CD4-positive, alpha-beta memory T cell (primary cell): ENCODE measurements at places on chromosomes 1 and 21. TPM values are rescaled to one million over a fixed set of nuclear protein-coding genes. Genes with fewer than 3 reads are reported as not detected.

GRCh38 chr1:225454733-225455132 lies 26.9 kb upstream of the LBR start:
- H3K36me3 ChIP-seq = no peaks in the 10 kb centered on the region
- no peak overlapping the region for H3K27ac ChIP-seq
- DNase-seq = no peak
- peaks cover 6% of the 10 kb centered on the region for H3K4me1 ChIP-seq
- no peaks in the 10 kb centered on the region for H3K27me3 ChIP-seq

GRCh38 chr1:109721042-109721441 lies 9.0 kb downstream of the GSTM5 start:
- H3K27me3 ChIP-seq = no peaks in the 10 kb centered on the region
- H3K36me3 ChIP-seq = no peaks in the 10 kb centered on the region
- H3K4me1 ChIP-seq = no peaks in the 10 kb centered on the region

RBM11 gene
- 2.4 TPM for total RNA-seq

CFAP74 gene
- not detected for total RNA-seq

DNA sequence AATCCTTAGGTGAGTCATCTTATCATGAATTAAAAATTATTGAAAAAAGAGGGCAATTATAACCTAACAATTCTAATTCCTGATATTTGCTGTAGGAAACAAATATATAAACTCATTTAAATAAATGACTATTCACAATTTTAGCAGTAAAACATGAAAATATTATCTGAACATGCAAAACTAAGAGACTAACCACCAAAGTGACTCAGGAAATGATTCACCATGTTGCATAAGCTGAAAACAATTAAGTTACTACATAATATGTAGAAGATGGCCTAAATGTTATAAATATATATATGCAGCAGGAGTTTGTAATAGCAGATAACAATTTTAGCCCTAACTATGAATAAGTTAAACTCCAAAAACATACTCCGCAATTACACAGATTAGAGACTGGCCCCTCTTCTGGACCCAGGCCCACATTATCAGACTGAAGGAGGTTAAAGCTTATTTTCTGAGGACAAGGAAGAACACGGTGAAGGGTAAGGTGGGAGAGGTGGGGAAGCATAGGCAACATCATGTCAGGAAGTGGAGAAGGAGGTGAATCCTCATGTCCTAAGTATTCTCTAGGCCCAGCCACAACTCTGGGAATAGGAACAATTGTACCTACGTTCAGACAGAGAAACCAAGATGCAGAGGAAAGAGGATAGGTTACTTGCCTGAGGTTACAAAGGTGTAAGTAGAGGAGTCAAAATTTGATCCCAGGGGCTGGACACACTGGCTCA lies 15.6 kb upstream of the AIM2 start:
- DNase-seq = no peak
- H3K36me3 ChIP-seq = no peaks in the 10 kb centered on the region
- no peak overlapping the region for H3K4me3 ChIP-seq
- H3K4me1 ChIP-seq = peaks cover 7% of the 10 kb centered on the region
- H3K27me3 ChIP-seq = no peaks in the 10 kb centered on the region

DNA sequence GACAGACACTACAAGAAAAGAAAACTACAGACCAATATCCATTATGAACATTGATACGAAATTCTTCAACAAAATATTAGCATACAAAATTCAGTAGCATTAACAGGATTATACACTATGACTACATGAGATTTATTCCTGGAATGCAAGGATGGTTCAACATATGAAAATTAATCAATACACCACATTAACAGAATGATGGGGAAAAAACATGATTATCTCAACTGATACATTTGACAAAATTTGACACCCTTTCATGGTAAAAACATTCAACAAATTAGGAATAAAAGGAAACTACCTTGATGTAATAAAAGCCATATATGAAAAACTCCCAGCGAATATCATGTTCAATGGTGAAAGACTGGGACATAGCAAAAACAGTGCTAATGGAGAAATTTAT lies 31.5 kb downstream of the TRPM2 start:
- H3K36me3 ChIP-seq = no peaks in the 10 kb centered on the region
- DNase-seq = no peak
- no peak overlapping the region for H3K4me3 ChIP-seq
- no peaks in the 10 kb centered on the region for H3K4me1 ChIP-seq
- H3K27me3 ChIP-seq = no peaks in the 10 kb centered on the region

SRSF11 gene
- total RNA-seq = 359 TPM

DNA sequence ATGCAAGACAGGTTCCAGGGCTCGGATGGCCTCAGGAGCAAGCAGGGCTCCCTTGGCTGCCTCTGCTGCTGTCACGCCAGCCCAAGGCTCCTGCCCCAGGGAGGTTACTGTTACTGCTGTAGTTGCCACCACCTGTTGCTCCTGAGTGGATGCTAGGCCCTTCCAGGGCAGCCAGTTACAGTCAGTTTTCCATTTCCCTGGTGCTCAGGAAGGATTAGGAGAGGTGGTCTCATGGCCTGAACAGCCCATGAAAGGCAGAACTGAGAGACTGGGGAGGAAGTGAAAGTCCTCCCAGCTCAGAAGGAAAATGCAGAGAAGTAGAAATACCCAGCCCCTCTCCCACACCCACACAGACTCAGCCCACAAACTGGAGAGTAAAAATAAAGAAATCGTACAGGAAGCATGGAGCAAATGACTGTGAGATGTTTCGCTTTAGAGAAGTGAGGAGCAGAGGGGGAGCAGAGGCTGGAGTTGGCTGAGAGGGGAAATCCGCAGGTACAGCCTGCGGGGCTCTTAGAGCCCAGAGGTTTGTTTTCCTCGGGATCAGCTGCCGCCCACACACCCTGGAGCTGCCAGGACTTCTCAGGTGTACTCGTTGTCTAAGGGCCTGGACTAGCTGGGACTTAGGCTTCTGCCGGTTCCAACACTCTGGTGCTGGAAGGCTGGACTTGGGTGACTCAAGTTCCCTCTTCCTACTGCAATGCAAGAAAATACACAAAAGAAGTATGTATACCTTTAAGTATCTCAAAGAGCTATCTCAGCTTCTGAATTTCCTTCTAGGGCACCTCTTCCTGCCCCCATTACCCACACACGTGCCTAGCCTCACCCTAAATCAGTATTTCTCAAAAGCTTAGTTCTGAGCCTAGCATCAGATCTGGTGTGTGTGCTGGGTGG lies 2.3 kb downstream of the IL6R start:
- peak overlapping the region; percentile 68 for H3K27ac ChIP-seq
- H3K36me3 ChIP-seq = no peaks in the 10 kb centered on the region
- H3K4me1 ChIP-seq = peaks cover 77% of the 10 kb centered on the region
- peak; percentile 33 for DNase-seq
- H3K4me3 ChIP-seq = peak overlapping the region; percentile 71

GRCh38 chr1:56512724-56513494 lies 66.5 kb downstream of the PLPP3 start:
- H3K27me3 ChIP-seq = no peaks in the 10 kb centered on the region
- no peak for DNase-seq
- no peak overlapping the region for H3K27ac ChIP-seq
- H3K4me1 ChIP-seq = no peaks in the 10 kb centered on the region
- H3K36me3 ChIP-seq = no peaks in the 10 kb centered on the region
- no peak overlapping the region for H3K4me3 ChIP-seq

SSU72 gene
- 132 TPM for total RNA-seq

GRCh38 chr21:17763288-17764037 lies 55.7 kb downstream of the C21orf91 start:
- H3K36me3 ChIP-seq = no peaks in the 10 kb centered on the region
- H3K27me3 ChIP-seq = no peaks in the 10 kb centered on the region
- DNase-seq = no peak

UBL4B gene
- total RNA-seq = not detected

GRCh38 chr1:46133181-46133658 lies 791 bp upstream of the PIK3R3 start:
- H3K27me3 ChIP-seq = peaks cover 14% of the 10 kb centered on the region
- peaks cover 17% of the 10 kb centered on the region for H3K4me1 ChIP-seq
- no peak for DNase-seq
- peak overlapping the region; percentile 64 for H3K4me3 ChIP-seq

GRCh38 chr1:101410048-101410878 lies 173.4 kb downstream of the S1PR1 start:
- no peak overlapping the region for H3K4me3 ChIP-seq
- no peaks in the 10 kb centered on the region for H3K36me3 ChIP-seq
- DNase-seq = no peak
- H3K27me3 ChIP-seq = no peaks in the 10 kb centered on the region
- H3K4me1 ChIP-seq = no peaks in the 10 kb centered on the region

CFH gene
- 11.9 TPM for total RNA-seq

HNRNPCL4 gene
- total RNA-seq = not detected

CLCNKB gene
- total RNA-seq = not detected

- H3K4me1 ChIP-seq = no peaks in the 10 kb centered on the region
- no peaks in the 10 kb centered on the region for H3K27me3 ChIP-seq
- no peak overlapping the region for H3K27ac ChIP-seq
These were observed 36.3 kb downstream of the CLCA1 start for GRCh38 chr1:86504895-86505563.

SPATA17 gene
- not detected for total RNA-seq

- H3K4me3 ChIP-seq = no peak overlapping the region
- no peaks in the 10 kb centered on the region for H3K27me3 ChIP-seq
- H3K36me3 ChIP-seq = no peaks in the 10 kb centered on the region
- DNase-seq = no peak
- no peaks in the 10 kb centered on the region for H3K4me1 ChIP-seq
These were observed 28.3 kb upstream of the S100A7 start for GRCh38 chr1:153488731-153489130.

SYCP1 gene
- total RNA-seq = not detected

DNA sequence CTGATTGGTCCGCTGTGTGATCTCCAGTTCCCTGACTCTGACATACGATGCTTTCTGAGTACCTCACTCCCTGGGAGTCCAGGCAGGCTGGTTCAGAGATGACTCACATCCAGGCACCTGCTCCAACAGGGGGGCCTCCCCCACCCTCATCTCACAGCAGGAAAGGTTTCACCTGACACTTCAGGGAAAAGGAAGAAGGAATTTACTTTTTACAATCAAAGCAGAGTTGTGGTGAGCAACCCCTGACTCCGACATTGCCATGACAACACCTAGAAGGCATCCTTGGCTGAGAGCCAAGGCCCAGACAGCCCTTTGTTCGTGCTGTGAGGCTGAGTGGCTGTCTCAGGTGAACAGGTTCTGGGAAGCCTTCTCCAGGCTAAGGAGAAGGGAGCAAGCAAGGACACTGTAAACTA lies 164.6 kb upstream of the GJB5 start:
- H3K4me1 ChIP-seq = no peaks in the 10 kb centered on the region
- no peaks in the 10 kb centered on the region for H3K27me3 ChIP-seq
- H3K27ac ChIP-seq = no peak overlapping the region
- DNase-seq = no peak

TMEM61 gene
- not detected for total RNA-seq

- no peak for DNase-seq
- H3K4me1 ChIP-seq = no peaks in the 10 kb centered on the region
- no peak overlapping the region for H3K4me3 ChIP-seq
- H3K36me3 ChIP-seq = no peaks in the 10 kb centered on the region
- no peaks in the 10 kb centered on the region for H3K27me3 ChIP-seq
- H3K27ac ChIP-seq = no peak overlapping the region
These were observed 599.0 kb downstream of the KIF26B start for GRCh38 chr1:245753807-245754206.

GRCh38 chr1:117321680-117322609 lies 45.3 kb upstream of the MAN1A2 start:
- DNase-seq = no peak
- no peaks in the 10 kb centered on the region for H3K36me3 ChIP-seq
- H3K4me3 ChIP-seq = no peak overlapping the region
- H3K27ac ChIP-seq = no peak overlapping the region

GRCh38 chr1:43067233-43067745 lies 104.8 kb downstream of the EBNA1BP2 start:
- no peak overlapping the region for H3K4me3 ChIP-seq
- no peak for DNase-seq

GRCh38 chr1:113786069-113786468 lies 26.2 kb downstream of the RSBN1 start:
- peak overlapping the region; percentile 33 for H3K27ac ChIP-seq
- H3K27me3 ChIP-seq = no peaks in the 10 kb centered on the region
- H3K4me1 ChIP-seq = peaks cover 92% of the 10 kb centered on the region

- no peaks in the 10 kb centered on the region for H3K27me3 ChIP-seq
- no peak overlapping the region for H3K27ac ChIP-seq
- H3K4me1 ChIP-seq = no peaks in the 10 kb centered on the region
- H3K36me3 ChIP-seq = peaks cover 3% of the 10 kb centered on the region
These were observed 9.1 kb downstream of the IBA57 start for GRCh38 chr1:228174482-228175315.

DNA sequence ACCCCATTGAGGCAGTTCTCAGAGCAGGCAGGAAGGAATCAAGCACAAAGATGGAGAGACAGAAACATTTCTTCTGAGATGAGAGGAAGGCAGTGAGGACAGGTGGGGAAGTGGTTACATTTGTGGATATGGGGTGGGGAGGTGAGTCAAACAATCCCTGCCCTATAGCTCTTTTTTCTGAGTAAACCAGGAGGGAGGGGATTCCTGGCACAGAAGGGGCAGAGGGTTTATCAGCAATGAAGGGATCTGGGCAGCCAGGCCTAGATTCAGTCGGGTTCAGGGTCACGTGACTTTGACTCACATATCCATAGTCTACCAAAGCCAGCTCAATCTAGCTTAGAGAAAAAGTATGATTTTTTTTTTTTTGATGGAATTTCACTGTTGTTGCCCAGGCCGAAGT lies 15.7 kb upstream of the PHC2 start:
- no peaks in the 10 kb centered on the region for H3K27me3 ChIP-seq
- no peak overlapping the region for H3K27ac ChIP-seq
- no peaks in the 10 kb centered on the region for H3K36me3 ChIP-seq
- no peaks in the 10 kb centered on the region for H3K4me1 ChIP-seq
- DNase-seq = no peak
- H3K4me3 ChIP-seq = no peak overlapping the region

AVPR1B gene
- not detected for total RNA-seq

DNA sequence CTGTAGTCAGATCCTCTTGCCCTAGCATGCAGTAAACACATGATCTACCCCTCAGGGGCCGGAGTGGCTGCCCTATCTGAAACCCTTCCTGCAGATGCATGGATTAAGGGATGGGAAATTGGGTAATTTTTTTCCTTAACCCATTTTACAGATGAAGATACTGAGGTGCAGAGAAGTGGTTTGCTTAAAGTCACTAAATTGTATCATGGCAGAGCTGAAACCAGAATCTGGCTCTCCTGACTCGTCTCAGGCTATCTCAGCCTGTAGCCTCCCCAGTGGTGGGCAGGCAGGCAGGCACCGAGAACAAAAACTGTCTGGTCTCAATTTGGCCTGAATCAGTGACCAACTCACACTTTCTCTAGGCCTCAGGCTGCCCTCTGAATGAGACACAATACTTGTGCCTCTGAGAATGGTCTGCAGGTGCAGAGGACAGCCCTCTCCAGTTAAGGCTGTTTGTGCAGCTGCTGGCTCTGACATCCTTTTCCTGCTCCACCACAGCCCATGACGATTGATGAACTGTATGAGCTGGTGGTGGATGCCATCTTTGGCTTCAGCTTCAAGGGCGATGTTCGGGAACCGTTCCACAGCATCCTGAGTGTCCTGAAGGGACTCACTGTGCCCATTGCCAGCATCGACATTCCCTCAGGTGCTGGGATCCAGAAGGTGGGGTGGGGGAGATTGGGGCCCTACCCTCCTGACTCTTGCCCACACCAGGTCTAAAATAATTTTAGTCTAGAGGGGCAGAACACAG lies 1.5 kb downstream of the NAXE start:
- H3K4me1 ChIP-seq = peaks cover 16% of the 10 kb centered on the region
- H3K27ac ChIP-seq = no peak overlapping the region
- peaks cover 23% of the 10 kb centered on the region for H3K36me3 ChIP-seq
- no peak overlapping the region for H3K4me3 ChIP-seq

GRCh38 chr21:33866826-33867225 lies 48.8 kb downstream of the ATP5PO start:
- no peak overlapping the region for H3K4me3 ChIP-seq
- no peak for DNase-seq
- H3K4me1 ChIP-seq = no peaks in the 10 kb centered on the region
- no peaks in the 10 kb centered on the region for H3K36me3 ChIP-seq
